Activated naive CD8-positive, alpha-beta T cell treated with anti-CD3 and anti-CD28 coated beads for 36 hours (primary cell): ENCODE measurements at places on chromosomes 2 and 18. TPM values are rescaled to one million over a fixed set of nuclear protein-coding genes. Genes with fewer than 3 reads are reported as not detected.

DNA sequence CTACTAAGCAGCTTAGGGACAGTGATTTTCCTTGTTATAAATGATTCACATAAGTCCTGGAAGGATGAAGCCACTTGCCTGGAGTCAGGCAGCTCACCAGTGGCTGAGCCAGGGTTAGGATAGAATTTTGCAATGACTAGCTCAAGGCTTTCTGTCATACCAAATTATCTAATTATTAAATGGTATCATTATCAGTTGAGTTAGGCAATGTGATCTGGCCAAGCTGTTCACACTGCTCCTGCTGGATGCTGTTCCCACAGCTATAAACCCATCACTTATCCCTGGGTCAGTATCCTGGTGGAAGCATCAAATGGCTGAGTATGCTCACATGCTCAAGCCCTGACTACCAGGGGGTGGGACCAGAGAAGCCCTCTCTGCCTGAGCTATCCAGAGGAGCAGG, 235.2 kb downstream of the MTX2 start:
- DNase-seq, result no peak

- no peak for DNase-seq
Observed at GRCh38 chr2:212005085-212005671, 533.4 kb downstream of the ERBB4 start.

GRCh38 chr2:234476766-234477165, 20.1 kb downstream of the ARL4C start:
- no peak for DNase-seq

DNA sequence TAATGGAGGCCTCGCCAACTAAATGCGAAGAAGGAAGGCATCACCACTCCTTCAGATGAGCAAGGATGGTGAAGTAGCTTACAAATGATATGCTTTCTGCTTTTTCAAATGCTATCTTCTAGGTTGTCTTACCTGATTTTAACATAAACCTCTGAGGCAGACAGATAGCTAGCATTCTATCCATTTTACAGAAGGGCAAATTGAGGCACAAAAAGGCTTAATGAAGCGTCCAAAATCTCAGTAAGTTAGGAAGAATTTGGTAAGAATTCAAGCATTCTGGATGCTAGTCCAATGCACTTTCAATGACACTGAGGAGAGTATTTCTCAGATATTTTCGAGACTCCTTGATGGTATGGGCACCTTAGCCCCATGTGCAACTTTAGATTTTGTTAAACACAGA, 81.8 kb downstream of the LRP2 start:
- no peak for DNase-seq

GRCh38 chr2:16664052-16664731, 1.4 kb downstream of the CYRIA start:
- DNase-seq, result no peak

GRCh38 chr2:52428224-52428623, 1339.4 kb upstream of the CHAC2 start:
- no peak for DNase-seq

DNA sequence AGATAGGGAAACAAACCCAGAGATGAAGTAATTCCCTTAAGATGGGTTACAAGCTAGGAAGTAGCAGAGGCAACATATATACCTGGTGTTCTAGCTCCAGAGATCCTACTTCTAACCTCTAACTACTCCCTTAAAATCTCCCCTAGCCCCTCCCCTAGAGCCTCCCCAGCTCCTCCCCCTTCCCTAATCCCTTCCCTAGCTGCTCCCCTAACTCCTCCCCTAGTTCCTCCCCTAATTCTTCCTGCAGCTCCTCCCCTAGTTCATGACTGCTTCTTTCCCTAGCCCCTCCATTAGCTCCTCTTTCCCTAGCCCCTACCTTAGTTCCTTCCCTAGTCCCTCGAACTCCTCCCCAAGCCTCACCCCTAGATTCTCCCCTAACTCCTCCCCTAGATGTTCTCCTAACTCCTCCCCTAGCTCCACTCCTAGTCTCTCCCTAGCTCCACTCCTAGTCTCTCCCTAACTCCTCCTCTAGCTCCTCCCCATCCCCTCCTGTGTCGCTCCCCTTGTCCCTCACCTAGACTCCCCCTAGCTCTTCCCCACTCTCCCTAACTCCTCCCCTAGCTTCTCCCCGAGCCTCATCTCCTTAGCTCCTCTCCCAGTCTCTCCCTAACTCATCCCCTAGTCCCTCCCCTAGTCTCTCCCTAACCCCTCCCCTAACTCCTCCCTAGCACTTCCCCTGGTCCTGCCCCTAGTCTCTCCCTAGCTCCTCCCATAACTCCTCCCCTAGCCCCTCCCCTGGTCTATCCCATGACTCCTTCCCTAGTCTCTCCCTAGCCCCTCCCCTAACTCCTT, 108.9 kb downstream of the CD226 start:
- peak; percentile 10 for DNase-seq

GRCh38 chr2:46216213-46216612, 81.0 kb upstream of the EPAS1 start:
- no peak for DNase-seq

GRCh38 chr18:60962625-60963024, 370.6 kb upstream of the CDH20 start:
- no peak for DNase-seq

GRCh38 chr2:33216508-33217182, 259.8 kb upstream of the RASGRP3 start:
- no peak for DNase-seq

DNA sequence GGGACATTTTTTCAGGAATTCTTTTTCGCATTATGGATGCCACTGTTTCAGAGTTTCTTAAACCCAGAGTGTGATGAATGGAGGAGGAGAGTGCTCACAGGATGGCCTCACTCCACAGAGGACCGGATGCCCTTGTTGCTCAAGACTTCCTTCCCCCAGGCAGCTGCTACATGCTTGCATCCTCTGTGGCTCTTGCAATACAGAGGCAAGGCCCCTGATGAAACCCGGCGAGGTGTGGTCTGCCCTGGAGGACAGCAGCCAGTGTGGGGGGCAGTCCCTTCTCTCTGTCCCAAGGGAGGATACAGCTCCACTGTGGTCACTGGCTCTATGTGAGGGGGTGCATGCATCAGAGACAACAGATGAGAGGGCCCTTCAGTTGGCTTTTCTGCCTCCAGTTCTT, 109.6 kb downstream of the SH3RF3 start:
- peak; percentile 28 for DNase-seq

DNA sequence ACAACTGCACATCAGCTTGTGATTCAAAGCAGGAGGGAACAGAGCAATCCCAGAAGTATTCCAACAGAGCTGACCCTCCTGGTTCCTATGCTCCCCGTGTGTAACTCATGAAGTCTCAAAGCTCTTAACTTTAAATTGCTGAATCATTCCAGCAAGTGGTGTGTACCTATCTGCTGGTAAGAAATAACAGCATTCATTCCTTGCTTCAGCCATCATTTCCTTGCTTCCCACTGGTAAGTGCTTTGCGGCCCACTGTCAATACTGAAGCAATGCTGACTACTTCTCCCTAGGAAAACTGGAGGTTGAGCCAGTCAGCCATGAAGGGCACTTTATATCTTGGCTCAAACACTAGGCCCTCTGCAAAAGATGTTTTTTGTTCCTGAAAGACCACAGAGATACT, 222.4 kb downstream of the EXOC6B start:
- DNase-seq, result no peak

DNA sequence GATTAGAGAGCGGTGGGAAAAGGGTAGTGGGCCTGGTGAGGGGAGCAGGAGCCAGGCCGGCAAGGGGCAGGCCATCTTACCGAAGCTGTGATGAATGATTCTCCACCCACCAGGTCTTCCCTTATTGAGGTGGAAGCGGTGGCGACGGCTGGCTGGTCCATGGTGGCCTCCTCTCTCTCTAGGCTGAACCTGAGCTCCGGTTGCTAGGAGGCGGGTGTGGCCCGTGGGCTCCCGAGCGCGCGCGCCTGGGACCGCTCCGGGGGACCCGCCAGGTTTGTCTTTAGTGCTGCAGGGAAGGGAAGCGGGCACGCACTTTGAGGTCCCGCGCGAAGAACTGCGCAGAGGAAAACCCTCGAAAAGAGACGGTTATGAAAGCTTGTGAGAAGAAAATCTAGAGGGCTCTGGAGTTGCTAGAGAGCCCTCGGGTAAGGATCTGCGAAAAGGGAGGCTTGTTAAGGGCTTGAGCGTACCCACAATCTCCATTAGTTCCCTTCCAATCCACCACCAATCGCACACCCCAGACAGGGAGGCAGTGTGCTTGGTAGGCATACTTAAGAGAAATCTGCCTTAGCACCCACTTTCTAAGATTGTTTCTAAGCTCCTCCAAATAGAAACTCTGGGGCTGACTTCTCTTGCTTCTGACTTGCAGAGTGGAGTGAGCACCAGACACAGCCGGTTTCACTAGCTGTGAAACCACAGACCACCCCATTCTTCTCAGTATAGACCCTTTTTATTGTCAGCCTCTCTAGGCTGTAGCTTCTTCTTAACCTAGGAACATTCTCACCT, at the start of gene STPG4:
STPG4 (minus strand) TSS at position 218 of the 786 bp plus-strand sequence; CDS start at position 161, 57 bp downstream.
- DNase-seq, result no peak

The LRRC30 gene
- total RNA-seq, result not detected

The C2orf81 gene
- total RNA-seq, result 5.1 TPM

The NRP2 gene
- total RNA-seq, result 2.0 TPM

The NCKAP5 gene
- total RNA-seq, result not detected

The CHRND gene
- not detected for total RNA-seq

The POTEF gene
- not detected for total RNA-seq
